ENCODE measurements at places on chromosomes 3 and 15.

GRCh38 chr15:89665449-89666181 is 10.3 kb upstream of the KIF7 start:
- DNase-seq = no peak

DNA sequence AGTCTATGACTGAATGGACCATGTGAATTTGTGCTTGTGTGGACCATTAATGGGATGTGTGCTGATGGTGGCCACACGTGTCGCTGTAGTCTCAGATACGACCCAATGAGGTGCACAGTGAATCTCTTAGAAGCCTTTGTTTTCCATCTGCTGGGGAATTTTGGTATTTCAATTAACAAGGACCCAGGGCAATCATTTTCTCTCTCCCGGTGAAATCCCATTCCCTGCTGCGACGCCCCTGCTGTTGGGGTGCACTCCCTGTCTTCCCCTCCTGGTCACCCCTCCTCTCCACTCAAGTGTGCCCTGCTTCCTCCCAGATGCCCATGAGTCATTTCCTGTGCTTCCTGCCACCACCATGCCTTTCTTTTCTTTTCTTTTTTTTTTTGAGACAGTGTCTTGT is 32.7 kb downstream of the EBLN2 start:
- DNase-seq = no peak

DNA sequence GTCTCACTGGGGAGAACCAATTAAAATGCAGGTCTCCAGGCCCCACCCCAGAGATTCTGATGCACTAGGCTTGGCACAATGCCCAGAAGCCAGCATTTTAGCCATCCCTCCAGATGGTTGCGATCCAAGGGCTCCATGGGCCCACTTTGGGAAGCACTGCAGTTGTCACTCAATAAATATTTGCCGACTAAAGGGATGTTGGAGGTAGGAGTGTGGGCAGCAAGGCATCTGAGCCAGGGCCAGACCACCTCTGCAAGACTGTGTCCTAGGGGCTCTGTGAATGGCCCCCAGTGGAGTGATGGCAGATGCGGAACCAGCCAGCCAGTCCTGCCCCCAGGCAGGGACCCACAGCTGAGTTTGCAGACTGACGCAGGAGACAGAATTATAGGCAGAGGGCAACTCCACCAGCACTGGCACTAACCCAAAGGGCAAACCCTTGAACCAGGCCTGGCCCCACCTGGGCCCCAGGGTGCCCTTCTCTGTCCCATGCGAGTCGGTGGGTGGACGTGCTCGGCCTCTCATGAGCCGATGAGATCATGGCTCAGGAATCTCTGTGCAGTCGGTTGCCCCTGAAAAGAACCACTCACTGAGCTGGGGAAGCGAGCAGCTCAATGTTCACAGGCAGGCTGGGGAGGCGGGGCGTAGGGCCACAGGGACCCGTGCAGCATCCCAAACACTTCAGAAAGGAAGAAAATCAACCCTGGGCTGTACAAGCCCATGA is 49.7 kb downstream of the SEMA5B start:
- no peak for DNase-seq

DNA sequence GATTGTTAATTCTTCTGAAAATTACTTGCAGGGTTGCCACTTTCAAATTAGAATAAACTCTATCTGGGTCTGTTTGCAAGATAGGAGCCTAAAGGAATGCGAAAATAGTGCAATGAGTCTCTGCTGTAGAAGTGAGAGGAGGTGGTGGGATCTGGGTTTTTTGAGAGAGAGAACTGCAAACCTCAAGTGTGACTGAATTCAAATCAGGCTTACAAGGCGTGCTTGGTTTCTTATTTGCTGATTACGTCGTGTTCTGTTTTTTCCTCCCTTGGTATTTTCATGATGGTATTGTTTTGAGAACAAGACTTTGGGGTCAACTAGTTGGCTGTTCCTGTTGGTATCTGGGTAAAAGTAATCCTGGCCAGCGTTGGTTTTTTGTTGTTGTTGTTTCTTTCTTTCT is 490.9 kb upstream of the CFAP20DC start:
- no peak for DNase-seq

DNA sequence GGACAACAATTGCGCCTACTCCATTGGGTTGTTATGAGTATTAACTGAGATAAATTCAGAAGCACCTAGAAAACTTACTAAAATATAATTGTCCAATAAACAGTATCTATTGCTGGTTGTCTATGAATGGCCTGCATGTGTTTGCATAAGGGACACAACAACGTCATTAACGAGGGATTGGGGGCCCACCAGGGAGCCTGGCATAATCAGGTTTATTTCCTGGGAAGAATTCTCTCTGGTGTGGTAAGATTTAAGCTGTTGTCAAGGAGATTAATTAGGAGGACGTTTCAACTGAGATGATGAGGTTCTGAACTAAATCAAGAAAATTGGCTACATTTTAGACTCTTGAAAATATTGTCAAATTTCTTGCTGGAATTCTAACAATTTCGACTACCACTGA is 176.1 kb upstream of the CDIN1 start:
- DNase-seq = no peak

- no peak for DNase-seq
These were observed 170.3 kb downstream of the NECTIN3 start for GRCh38 chr3:111241960-111242359.

DNA sequence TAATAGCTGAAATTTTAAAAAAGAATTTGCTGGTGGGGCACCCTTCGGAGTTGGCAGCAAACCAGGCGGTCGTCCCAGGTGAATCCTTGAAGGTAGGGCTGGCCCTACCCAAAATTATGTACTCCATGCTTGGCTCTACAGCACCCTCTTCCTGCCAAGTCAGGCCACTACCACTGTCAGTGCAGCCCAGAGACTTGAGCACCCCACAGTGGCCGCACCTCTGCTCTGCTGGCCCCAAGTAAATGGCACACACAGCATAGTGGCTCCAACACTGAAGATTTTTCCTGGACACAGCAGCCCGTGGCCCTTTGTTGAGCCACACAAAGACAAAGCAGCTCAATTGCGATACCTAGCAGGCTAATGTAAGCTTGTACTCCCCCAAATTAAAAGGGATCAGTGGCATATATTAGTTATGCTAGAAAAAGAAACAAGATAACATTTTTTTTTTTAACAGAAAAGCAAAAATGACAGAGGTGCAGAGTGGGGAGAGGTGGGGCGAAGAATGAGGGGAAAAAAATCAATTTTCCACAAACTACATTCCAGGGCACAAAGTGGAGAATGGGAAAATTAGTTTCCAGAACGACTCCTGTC is 250.5 kb downstream of the UACA start:
- no peak for DNase-seq

- DNase-seq = no peak
These were observed 71.7 kb downstream of the TMCO5A start for GRCh38 chr15:38005953-38006808.

GRCh38 chr3:153315781-153316180 is 153.8 kb downstream of the RAP2B start:
- no peak for DNase-seq

DNA sequence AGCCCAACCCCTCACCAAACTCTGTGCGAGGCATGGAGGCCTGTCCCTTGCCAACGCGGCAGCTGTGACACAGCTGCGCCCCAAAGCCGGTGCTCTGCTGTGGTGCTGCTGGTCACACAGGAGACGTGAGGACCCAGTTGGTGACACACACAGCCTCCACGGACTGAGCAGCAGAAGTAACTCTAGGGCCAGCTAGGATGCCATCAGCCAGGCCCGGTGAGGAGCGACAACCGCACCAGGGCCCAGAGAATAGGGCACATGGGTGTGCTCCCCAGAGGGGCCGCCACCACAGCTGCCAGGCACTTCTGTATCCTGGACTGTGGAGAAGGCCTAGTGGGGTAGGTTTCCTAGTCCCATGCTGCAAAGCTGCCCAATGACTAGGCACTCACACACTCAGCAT is 10.7 kb downstream of the ZXDC start:
- DNase-seq = no peak

DNA sequence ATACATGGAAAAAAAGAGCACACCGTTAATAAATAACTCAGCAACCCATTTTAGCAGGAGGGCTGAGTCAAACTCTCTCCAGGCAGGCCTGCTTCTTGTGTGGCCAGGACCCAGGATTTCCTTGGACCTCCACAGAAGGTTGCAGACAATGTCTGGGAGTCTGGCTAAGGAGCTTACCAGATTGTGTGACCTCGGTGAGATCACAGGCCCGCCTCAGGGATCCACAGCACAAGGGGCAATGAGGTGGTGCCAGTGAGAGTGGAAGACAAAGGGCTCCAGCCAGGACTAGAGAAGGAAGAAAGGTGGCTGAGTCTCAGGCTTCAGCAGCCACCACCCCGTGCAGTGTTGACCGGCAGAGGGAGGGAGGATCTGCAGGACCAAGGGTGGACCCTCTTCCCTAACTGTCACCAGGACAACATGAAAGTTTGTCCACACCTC is 32.2 kb upstream of the SEC22A start:
- no peak for DNase-seq

GRCh38 chr3:108728934-108729333 is 28.3 kb downstream of the RETNLB start:
- DNase-seq = no peak

DNA sequence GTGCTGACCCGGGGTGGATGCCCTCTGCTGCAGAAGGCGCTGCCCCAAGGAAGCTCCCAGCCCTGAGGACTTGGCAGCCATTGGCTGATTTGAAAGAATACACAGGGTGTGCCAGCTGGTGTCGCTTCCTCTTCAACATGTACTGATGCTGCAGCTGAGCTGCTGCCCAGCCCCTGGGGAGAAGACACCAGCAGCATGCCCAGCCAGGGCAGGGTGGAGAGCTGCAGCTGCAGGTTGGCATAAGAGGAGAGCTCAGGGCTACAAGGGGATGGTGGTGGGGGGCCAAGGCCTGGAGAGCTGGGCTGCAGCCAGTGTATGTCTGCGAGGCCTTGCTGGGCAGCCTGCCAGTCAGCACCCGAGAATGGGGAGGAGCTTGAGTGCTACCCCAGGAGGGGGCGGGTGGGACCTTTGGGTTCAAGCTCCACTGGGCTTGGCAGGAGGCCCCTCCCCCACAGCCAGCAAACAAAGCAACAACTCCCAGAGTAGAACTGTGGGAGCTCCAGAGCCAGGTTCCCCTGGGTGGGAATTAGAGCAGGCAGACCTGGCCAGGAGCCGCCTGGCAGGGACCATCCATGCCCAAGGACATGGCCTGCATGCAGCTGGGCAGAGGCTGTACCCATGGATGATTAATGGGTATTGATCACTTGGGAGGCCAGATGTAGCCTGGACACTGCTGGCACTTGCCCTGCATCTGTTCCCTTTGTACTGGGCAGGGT is 9.2 kb upstream of the SEMA4B start:
- DNase-seq = no peak

- DNase-seq = no peak
These were observed 55.7 kb upstream of the APEH start for GRCh38 chr3:49618412-49618811.

DNA sequence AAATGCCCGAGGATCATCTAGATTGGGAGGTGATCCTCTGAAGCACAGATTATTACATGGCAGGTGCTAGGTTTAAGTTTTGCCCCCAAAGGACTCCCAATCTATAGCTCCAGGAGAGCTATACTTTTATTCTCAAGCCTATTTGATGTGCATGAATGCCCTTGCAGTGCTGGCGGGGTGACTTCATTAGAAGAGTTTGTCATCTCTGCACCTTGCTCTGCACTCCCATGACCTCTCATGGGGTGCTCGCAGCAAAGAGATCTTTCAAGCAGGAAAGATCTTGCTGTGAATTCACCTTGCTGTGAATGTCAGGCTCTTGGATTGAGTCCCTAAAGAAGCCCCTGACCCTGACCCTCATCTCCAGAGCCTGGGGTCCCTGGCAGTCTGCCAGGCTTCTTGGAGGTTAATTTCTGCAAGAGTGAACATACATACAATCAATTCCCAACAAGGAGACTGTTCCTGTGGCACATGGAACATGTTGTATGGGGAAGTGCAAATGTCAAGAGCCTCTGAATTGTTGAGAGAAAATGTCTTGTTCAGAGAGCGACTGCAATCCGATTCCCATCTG is 45.9 kb downstream of the FAM43A start:
- no peak for DNase-seq

DNA sequence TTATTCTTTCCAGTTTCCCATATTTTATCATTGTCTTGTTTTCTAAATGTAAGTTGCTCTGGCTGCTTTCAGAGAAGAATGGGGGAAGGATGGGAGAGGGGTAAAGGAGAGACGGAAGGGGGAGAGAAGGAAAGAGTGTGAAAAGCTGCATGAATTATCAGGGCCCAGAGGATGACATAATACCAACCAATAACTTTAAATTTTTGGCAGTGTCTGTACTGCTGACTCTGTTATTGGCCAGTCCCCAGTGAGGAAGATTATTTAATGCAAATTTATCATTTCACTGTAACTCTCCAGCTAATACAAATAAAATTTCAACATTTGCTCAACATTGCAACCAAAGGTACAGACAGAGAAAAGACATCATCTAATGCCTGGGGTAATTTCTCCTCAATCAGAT is 551.7 kb upstream of the CFAP20DC start:
- DNase-seq = no peak

GRCh38 chr3:120773932-120774331 is 31.4 kb downstream of the GTF2E1 start:
- no peak for DNase-seq

DNA sequence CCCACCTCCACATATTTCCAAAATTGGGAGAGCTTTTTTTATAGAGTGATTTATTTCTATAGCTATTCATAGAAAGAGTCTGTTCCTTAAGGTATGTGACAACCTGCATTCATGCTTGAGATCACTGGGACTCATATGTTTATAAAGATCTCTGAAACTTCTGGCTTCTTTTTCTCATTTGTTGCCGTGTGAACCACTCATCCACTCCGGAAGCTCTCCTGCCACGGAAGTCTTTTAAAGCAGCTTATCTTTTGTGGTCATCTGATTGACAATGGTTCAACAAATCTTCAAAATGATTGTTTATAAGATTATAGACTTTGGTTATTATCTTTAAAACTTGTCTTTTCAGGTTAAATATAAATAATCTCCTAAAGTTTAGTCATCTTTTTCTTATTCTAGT is 260.5 kb downstream of the C3orf38 start:
- no peak for DNase-seq

GRCh38 chr15:62573876-62574275 is 408.8 kb upstream of the C2CD4B start:
- no peak for DNase-seq

DNA sequence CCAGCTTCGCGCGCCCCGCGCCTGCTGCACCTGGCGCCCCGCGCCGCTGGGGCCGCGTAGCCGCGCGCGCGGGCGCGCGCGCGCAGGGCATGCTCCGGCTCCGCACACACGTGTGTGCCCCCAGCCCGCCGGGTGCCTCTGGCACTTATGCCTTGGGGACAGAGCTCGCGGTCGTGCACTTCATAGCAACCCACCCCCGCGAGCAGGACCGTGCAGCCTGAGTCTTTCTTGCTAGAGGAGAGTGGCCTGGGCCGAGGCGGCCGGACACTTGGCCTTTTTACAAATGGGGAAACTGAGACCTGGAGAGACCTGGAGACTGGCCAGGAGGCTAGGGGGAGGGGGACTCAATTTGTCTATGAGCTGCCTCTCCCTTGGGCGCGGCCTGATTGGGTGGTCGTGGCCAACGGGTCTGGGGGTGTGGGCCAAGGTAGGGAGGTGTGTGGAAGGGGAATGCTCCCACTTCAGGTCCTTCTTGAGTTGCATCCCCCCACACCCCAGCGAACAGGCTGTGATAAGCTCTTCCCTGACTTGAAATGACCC is 562 bp downstream of the NBEAL2 start:
- no peak for DNase-seq

GRCh38 chr15:30062881-30063280 is 19.9 kb upstream of the GOLGA8J start:
- DNase-seq = no peak

GRCh38 chr3:14803981-14804834 is 14.6 kb upstream of the FGD5 start:
- DNase-seq = no peak
